Stimulated activated CD8-positive, alpha-beta memory T cell treated with anti-CD3 and anti-CD28 coated beads, Interleukin-7, amount 100 ng/mL, for 24 hours (primary cell): ENCODE measurements at places on chromosomes 4 and X.

DNA sequence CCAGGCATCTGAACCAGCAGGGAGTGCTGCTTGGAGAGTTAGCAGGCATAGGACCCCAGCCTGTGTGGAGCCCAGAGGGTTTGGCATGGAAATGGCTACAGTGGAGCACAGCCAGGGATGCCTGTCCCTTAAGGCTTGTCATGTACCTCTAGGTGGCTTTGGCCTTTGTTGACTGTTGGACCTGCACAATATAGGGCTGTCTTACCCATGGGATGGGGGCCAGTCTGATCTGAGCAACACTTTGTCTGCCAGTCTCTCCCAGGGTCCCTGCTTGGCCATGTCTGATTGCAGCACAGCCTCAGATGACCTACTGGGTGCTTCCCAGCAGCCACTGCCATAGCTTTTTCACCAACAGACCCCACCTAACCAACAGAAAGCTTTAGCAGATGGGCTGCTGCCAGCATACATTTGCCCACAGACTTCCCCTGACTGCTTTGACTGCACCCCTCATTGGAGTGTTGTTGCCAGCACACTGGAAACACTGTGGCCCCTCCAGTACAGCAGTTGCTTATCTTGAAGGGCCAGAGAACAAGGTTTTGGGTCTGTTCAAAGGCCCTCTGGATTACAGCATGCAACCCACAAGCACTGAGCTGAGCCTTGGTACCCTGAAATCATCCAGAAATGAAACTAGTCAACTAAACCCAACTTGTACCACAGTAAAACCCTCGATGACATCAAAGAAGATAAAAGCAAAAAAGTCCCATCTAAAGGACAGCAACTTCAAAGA is 22.1 kb downstream of the ANAPC10 start:
- no peak for DNase-seq

GRCh38 chr4:102355748-102356147 is 10.5 kb upstream of the SLC39A8 start:
- no peak for DNase-seq

DNA sequence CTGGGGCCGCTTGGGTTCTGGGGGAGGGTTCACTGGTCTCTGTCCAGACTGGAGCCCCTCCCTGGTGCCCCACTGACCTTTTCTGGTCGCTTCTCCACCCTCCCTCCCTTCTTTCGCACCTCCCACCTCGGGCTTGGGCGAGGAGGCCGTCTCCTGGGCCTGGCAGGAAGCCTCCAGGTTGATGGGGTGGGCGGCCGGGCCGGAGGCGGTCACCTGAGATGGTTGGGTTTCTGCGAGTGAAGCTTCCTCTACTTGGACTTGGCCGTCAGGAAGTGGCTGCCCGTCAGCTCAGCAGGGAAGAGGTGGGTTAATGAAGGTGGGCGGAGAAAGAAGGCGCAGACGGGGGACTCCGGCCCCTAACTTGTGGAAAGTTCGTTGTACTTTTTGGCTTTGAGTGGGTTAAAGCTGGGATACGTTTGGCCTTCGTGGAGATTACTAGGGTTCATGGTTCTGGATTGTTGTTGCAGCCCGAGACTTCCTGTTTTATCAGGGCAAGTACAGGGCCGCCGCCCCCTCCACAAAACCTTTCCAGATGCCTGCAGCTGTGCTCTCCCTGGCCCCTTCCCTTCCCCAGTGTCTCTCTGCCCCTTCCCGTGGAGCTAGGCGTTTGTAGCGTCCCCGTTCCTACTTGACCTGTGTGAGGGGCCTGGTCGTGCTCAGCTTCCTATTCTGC is 1.2 kb downstream of the AKAP17A start:
- no peak for DNase-seq

DNA sequence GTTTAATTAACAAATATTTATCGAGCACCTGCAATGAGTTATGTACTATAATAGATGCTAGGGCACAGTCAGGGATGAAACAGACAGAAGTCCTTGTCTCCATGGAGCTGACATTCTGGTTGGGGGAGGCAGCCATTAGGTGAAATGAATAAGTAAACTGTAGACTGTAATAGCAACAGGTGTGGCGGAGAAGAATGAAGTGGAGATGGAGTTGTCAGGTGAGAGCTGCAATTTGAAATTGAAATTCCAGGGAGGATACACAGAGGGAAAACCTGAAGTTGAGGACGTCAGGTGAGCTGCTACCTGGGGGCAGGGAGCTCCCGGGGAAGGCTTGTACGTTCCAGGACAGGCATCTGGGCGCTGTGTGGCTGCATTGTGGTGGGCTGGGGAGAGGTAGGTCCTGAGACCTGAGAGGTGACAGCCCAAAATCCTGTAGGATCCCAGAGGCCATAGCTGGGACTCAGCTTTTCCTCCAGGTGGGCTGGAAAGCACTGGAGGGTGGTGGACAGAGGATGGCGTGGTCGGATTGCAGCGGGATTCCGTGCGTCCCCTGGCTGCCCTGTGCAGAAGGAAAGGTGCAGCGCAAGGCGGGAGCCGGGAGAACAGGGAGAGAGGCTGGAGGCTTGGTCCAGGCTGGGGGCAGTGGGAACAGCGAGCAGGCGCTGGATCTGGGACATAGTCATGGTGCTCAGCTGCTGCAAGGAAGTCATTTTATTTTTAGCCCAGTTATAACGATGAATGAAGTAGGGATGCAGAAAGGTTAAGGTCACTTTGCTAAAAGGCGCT is 24.8 kb downstream of the CYTL1 start:
- no peak for DNase-seq

- no peak for DNase-seq
Measured at GRCh38 chrX:68930542-68931317, 101.9 kb downstream of the EFNB1 start.

- no peak for DNase-seq
Measured at GRCh38 chr4:142292231-142292630, 553.9 kb downstream of the INPP4B start.

DNA sequence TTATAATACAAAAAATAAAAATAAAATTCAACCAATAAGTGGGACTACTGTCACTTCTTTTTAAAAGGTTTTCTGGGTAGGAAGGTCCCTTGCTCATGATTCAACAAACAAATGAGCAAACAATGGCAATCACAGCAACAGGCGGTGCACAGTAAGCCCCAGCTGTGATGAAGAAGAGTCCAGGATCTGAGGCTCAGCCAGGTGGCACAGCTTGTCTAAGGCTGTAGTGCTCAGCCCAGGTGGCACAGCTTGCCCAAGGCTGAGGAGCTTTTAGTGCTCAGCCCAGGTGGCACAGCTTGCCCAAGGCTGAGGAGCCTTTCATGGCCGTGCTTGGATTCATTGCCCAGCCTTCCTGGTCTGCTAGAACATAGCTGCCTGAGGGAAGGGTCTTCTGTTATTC is 75.0 kb downstream of the ZFYVE28 start:
- no peak for DNase-seq

GRCh38 chrX:15242899-15243555 is 26.9 kb downstream of the ASB9 start:
- no peak for DNase-seq

DNA sequence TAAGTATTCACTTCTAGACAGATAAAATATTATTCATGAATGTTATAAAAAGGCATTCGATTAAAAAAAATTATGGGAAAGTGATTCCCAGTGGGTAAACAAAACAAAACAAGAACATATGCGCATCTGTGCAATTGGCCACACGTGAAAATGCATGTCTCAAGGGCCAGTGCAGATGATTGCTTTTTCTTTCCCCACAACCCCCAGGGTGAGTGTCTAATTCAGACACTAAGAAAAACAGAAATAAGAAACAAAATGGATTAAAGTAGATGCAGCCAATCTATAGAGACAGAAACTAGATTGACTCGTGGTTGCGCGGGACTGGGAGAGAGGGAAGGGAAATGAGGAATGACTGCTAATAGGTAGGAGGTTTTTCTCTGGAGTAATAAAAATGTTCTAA is 49.5 kb downstream of the GPM6A start:
- no peak for DNase-seq

GRCh38 chrX:17053502-17053901 is 107.0 kb downstream of the REPS2 start:
- no peak for DNase-seq
